Tibial nerve (tissue), 4 donors: ENCODE measurements at places on chromosomes 4 and X. TPM values are rescaled to one million over a fixed set of nuclear protein-coding genes. Genes with fewer than 3 reads are reported as not detected.

DNA sequence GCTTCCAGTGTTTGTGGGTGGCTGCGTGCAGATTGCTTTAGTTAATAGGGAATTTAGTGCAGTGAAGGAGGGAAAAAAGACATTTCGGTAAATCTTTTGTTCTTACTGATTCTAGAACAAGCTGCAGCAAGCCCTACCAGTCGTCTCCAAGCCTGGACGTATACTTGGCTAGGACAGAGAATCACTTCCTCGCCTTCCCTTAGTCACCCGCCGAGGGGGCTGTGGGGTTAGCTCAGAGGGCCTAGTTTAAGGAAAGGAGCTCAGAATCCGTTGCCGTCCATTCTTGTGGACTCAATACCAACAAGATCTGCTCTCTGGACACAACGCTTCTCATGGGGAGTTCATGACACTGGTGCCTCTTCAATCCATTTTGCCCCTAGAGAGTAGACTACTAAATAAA is 36.3 kb upstream of the FAT1 start:
- no peak for DNase-seq

GRCh38 chrX:27675493-27675892 is 85.3 kb downstream of the DCAF8L2 start:
- DNase-seq, result no peak

GRCh38 chr4:57777876-57778275 is 667.7 kb upstream of the IGFBP7 start:
- DNase-seq, result no peak

- DNase-seq, result no peak
Measured at GRCh38 chrX:77070202-77070918, 376.8 kb upstream of the FGF16 start.

DNA sequence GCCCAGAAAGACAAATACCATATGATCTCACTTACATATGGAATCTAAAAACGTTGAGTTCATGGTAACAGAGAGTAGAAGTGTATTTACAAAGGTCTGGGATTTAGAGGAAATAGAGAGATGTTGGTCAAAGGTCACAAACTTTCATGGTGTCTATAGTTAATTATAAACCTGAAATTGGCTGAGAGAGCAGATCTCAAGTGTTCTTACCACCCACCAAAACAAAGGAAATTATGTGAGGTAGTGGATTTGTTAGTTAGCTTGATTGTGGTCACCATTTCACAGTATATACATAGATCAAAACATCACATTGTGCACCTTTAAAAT is 186.8 kb downstream of the NWD2 start:
- DNase-seq, result no peak

DNA sequence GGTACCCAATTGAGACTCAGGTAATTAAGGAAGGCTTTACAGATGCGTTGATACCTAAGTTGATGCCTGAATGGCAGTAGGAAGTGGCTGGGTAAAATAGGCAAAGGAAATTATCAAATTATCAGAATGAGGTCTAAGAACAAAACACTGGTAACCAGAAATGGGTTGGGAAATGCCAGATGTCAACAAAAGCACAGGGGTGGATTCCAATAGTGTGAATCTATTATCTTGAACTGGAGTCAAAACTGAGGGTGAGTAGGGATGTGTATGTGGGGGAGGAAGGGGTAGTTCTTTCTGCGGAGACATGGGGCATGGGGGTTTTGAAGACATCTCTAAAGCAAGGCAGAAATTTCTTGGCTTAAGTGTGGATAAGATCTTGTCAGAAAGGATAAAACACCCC is 16.0 kb upstream of the SEPTIN6 start:
- no peak for DNase-seq

DNA sequence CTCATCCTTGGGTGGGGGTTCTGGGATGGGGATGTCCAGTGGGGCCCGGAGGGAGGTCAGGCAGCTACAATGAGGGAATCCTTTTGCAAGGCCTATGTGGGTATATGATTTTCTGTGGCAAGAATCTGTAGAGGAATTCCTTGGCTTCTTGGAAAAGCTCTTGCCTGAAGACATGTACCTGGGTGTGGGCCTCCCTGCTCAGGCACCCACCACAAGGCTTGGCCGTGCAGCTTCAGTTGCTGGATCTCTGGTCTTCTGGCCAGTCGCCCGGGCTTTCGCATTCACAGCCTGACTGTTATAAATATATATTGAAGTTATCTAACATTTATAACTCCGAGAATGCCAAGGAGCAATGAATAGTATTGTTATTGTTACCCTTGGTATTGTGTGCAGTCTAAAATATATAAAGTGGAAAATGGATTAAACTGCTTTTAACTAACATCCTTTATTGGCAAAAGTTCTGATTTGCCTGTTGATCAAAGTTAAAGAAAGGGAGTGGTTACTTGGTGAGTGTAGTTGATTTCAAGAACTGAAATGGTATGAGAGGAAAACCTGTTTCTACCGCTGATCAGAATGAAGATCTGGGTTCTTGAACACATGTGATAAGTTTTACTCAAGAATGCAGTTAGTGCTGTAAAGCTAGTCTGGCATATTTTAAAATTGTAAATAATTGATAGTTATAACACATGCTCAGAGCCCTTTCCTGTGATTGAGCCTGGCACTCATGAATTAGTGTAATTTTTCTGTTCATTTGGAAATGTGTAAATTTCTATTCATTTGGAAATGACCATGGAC is 36.0 kb downstream of the PTTG2 start:
- DNase-seq, result no peak

DNA sequence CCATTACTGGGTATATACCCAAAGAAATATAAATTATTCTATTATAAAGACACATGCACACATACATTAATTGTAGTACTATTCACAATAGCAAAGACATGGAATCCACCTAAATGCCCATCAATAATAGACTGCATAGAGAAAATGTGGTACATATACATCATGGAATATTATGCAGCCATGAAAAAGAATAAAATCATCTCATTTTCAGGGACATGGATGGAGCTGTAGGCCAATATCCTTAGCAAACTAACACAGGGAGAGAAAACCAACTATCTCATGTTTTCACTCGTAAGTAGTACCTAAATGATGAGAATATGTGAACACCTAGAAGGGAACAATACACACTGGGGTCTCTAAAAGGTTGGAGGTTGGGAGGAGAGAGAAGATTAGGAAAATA is 86.0 kb upstream of the GALNTL6 start:
- DNase-seq, result no peak

- DNase-seq, result no peak
Measured at GRCh38 chr4:3387154-3387942, 54.4 kb upstream of the HGFAC start.

DNA sequence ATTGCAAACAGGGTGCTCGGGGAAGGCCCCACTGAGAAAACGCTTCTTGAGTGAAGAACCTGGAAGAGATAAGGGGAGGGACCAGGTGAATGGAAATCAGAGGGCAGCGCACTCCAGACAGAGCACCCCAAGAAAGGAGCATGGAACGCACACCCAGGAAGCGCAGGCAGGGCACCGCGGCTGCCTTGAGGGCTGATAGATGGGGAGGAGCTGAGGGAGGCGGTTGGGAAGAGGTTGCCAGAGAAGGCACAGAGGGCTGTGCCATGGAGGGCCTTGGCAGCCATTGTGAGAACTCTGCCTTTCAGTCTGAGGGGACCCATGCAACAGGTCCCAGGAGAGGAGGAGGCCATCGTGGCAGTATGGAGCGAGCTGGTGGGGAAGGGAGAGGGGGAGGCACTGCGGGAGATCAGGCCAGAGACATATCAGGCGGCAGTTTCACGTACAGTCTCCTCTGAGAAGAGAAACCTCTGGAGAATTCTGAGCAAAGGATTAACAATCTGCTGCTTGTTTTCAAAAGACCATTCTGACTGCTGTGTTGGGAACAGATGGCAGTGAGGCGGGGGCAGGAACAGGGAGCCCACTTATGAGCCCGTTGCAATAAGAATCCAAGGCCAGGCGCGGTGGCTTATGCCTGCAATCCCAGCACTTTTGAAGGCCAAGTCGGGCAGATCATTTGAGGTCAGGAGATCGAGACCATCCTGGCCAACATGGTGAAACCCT is 83.7 kb downstream of the PCYT1B start:
- DNase-seq, result no peak

DNA sequence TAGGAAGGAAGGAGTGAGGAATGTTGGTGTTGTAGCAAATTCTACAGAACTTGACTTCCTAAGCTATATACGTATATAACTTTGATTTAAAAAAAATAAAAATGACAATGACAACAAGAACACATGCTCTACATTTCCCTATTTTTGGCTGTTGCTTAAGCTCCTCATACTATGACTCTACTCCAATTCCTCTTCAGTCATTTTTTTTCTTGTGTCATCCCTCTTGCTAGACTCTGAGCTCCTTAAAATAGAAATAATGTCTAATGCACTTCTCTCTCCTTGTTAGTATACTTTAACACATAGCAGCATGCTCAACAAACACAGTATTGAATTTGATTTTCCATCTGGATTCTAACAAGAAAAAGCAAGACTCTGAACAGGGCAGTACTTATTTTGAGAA is 144.0 kb downstream of the HDX start:
- DNase-seq, result no peak

DNA sequence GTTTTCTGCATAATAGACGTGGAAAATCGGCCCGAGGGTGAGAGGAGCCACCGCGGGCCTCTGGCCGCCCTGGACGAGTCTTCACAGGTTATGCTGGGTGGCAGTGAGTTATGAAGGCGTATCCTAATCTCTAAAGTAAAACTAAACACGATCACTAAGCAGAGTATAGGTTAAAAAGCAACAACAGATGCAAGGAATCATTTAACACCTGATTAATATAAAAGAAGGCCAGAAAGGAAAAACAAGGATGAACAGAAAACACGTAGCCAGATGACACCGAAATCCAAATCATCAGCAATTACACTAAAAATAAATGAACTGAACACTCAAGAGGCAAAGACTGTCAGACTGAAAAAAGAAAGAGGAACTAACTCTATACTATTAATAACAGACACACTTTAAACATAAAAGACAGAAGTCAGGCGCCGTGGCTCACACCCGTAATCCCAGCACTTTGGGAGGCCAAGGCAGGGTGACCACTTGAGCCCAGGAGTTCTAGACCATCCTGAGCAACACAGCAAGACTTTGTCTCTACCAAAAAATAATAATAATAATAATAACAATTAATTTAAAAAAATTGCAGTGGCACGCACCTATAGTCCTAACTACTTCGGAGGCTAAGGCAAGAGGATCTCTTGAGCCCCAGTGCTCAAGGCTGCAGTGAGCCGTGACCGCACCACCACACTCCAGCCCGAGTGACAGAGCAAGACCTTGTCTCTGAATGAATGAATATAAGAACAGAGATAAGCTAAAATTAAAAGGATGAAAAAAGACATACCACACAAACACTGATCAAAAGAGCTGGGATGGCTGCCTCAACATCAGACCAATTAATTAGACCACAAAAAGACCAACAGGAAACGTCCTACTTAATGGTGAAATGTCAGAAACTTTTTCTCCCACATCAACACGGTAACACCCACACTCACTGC is 30.0 kb downstream of the CTBP1 start:
- DNase-seq, result no peak

GRCh38 chr4:71595576-71596108 is 188.2 kb downstream of the GC start:
- no peak for DNase-seq

TEX13B gene
- total RNA-seq, result not detected

COL25A1 gene
- 4.1 TPM for total RNA-seq

CFAP47 gene
- total RNA-seq, result not detected

CFP gene
- 12.7 TPM for total RNA-seq

PHOX2B gene
- not detected for total RNA-seq

PRSS12 gene
- not detected for total RNA-seq

HSFX3 gene
- total RNA-seq, result not detected

NDST4 gene
- total RNA-seq, result 0.90 TPM
